ENCODE measurements at places on chromosomes 5 and 9.

- no peak for DNase-seq
Observed at GRCh38 chr9:81076131-81076530, 613.2 kb downstream of the TLE1 start.

- no peak for DNase-seq
Observed at GRCh38 chr9:30522061-30522460, 1862.4 kb upstream of the ACO1 start.

GRCh38 chr5:179379321-179379890 is 34.1 kb upstream of the ADAMTS2 start:
- DNase-seq, result no peak

GRCh38 chr9:79257228-79257781 is 314.5 kb upstream of the TLE4 start:
- DNase-seq, result no peak

- no peak for DNase-seq
Observed at GRCh38 chr5:126031989-126032716, 391.1 kb upstream of the GRAMD2B start.

- DNase-seq, result no peak
Observed at GRCh38 chr9:77965445-77966123, 66.0 kb downstream of the GNAQ start.

GRCh38 chr9:27487128-27487640 is 36.9 kb upstream of the IFNK start:
- no peak for DNase-seq

GRCh38 chr5:60271517-60271916 is 378.0 kb upstream of the PDE4D start:
- no peak for DNase-seq

GRCh38 chr9:89770531-89771174 is 165.8 kb downstream of the GADD45G start:
- DNase-seq, result no peak

GRCh38 chr5:148957591-148958202 is 105.2 kb downstream of the SH3TC2 start:
- peak; percentile 66 for DNase-seq

All from activated naive CD4-positive, alpha-beta T cell treated with anti-CD3 and anti-CD28 coated beads for 36 hours (primary cell).